ENCODE measurements at places on chromosomes 4 and X.

GRCh38 chr4:87497159-87497558 lies 32.0 kb downstream of the SPARCL1 start:
- no peak for DNase-seq

- DNase-seq: no peak
Observed at GRCh38 chr4:16524911-16525554, 298.8 kb upstream of the TAPT1 start.

DNA sequence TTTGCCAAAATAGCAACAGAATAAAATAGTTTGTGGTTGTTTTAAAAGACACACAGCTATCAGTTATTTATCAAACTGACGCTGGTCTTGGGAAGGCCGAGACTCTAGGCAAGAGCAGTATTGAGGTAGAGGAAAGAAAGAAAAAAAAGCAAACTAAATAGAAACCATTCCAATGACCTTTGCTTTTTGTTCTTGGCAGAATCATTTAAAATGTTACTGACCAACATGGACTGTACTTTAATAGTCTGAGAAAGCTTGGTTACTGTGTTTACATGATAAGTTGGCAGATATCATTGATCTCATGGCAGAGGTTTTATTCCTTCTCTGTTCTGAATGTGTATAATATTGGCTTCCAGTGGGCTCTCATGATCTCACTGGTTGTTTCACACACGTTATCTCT lies 11.9 kb downstream of the CWH43 start:
- DNase-seq: no peak

- DNase-seq: no peak
Observed at GRCh38 chr4:189081826-189082225, 858.8 kb upstream of the FRG1 start.

- DNase-seq: no peak
Observed at GRCh38 chr4:73801692-73802091, 34.8 kb upstream of the CXCL6 start.

GRCh38 chr4:116328261-116328860 lies 757.0 kb downstream of the TRAM1L1 start:
- DNase-seq: no peak

DNA sequence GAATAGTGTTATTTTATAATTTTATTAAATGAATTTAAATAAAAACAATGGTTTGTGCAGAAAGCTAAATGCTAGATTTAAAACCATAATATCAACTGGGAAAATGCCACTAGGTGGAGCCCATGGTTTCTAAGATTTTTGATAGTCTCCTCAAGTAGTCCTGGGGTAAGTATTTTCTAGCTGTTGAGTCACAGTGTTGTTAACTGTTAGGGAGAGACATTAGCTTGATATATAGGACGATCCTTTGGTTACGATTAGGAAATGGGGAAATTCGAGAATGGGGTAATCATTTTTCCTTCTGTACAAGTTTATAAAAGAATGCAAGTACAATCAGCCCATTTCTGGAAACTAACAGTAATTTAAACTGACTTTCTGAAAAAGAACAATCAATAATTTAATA lies 378.4 kb downstream of the ANKRD50 start:
- peak; percentile 54 for DNase-seq

- no peak for DNase-seq
Observed at GRCh38 chr4:48368389-48368788, 27.1 kb downstream of the SLAIN2 start.

GRCh38 chr4:103664436-103665075 lies 55.2 kb downstream of the TACR3 start:
- DNase-seq: no peak

DNA sequence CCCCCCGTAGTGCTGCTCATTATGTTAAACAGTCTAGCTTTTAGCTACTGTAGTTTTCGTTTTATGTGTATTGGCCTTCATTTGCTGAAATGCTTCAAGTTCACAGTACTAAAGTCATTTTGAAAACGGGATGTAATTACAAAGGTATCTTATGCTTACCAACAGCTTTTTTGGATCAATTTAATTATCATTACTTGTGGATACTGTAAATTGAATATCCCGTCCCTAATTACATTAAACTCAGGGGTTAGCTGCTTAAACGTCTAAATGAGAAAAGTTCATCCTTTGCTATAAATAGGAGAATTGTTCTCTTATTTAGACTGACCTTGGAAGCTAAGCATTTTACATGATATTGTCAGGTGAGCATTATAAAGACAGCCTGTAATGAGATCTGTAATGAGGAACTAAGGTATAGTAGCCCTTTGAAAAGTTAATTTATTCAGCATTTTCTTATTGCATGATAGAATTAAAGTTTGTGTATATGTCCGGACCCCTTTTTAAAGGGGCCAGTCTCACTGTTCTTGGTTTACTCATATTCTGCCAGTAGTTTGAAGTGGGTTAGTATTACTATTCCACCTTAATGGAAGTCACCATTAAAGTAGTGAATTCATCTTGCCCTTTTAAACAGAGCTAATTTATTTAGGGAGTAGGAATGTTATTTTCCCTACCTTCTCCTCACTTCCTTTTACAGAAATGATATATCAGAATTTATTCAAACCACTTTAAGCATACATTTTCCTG lies 252.6 kb downstream of the TENM3 start:
- no peak for DNase-seq

- DNase-seq: no peak
Observed at GRCh38 chr4:94926936-94927335, 169.2 kb downstream of the BMPR1B start.

- DNase-seq: no peak
Observed at GRCh38 chr4:36189511-36190226, 54.6 kb downstream of the ARAP2 start.

DNA sequence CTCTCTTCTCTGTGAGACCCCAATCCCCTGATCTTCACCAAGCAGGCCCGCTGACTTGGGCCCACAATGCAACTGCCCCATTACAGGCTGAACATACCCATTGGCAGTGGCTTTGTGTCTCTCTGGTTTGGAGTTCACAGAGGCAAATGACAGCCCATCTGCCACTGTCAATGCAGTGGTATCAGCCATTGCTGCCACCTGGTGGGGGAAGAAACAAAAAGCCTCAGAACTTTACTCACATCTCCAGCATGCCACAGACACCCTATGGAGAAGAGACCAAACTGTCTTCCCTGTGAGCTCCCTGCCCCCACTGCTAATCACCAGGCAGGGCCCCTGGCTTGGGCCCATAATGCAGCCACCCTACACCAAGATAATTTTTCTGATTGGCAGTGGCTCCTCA lies 729.3 kb upstream of the ACTRT1 start:
- DNase-seq: peak; percentile 78

DNA sequence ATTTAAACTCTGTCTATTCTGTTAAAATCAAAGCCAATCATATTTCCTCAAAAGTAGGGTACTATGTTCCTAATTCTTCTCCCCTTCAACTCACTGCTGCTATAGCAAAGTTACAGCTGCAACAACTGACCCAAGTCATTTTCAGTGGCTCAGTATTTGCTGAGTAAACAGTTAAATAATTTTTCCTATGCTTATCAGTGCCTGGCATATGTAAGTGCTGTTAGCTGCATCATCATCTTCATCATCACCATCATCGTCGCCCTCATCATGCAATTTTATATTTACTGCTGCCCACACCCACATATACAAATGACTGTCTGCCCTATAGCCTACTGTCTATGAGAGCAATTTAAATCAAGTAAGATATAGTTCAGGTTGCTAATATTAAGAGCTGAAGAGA lies 21.9 kb downstream of the COQ2 start:
- no peak for DNase-seq

- DNase-seq: peak; percentile 30
Observed at GRCh38 chrX:39602195-39602594, 495.6 kb downstream of the BCOR start.

- no peak for DNase-seq
Observed at GRCh38 chr4:53141308-53141707, 224.6 kb downstream of the SCFD2 start.

DNA sequence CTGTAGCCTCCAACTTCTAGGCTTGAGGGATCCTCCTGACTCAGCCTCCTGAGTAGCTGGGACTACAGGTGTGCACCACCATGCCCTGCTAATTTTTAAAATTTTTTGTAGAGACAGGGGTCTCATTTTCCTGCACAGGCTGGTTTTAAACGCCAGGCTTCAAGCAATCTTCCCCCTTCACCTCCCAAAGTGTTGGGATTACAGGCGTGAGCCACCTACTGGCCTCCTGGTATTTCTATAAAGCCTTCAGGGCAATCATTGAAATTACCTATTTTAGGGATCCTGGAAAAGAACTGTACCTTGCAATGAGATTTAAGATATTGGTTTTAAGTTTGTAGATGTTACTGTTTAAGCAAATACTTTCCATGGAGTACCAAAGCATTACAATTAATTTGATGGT lies 13.5 kb upstream of the PLS3 start:
- no peak for DNase-seq

- DNase-seq: no peak
Observed at GRCh38 chr4:972651-973424, 531 bp downstream of the DGKQ start.

- peak; percentile 32 for DNase-seq
Observed at GRCh38 chr4:826508-827208, 729 bp upstream of the CPLX1 start.

Data from SK-N-DZ (cell line).